ENCODE measurements at places on chromosomes 1 and 21. TPM values are rescaled to one million over a fixed set of nuclear protein-coding genes. Genes with fewer than 3 reads are reported as not detected.

DNA sequence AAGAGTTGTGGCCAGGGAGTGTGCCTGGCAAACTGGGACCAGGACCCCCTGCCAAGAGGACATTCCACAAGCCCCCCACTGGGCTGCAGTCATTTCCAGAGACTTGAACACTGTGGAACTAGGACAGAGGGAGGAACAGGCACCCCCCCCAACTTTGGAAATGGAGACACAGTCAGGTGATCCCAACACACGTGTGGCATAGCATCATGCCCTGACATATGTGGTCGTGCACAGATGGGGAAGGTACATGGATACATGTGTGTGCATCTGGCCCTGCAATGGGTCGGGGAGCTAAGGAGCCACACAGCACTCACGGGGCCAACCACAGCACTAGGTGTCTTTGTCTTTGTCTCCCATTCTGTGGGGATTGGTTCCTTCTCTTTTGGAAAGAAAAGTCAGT lies 6.6 kb upstream of the TFF3 start:
- DNase-seq, result no peak

DNA sequence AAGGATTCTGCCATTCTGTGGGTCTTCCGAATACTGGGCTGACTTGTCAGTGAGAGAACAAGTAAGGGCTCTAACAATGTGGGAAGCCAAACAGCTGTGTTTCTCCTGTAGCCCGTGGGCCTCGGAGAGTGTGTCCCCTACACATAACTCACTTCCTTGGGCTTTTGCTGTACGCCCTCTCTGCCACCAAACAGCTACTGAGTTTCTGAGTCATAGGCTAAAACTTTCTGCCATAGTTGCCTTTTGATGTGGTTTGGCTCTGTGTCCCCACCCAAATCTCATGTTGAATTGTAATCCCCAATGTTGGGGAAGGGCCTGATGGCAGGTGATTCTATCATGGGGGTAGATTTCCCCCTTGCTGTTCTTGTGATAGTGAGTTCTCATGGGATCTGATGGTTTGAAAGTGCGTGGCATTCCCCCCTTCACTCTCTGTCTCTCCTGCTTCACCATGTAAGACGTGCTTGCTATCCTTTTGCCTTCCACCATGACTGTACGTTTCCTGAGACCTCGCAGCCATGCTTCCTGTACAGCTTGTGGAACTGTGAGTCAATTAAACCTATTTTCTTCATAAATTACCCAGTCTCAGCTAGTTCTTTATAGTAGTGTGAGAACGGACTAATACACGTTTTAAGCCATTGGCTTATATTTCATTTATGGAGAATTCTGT lies 194.8 kb upstream of the HMCN1 start:
- DNase-seq, result no peak

DNA sequence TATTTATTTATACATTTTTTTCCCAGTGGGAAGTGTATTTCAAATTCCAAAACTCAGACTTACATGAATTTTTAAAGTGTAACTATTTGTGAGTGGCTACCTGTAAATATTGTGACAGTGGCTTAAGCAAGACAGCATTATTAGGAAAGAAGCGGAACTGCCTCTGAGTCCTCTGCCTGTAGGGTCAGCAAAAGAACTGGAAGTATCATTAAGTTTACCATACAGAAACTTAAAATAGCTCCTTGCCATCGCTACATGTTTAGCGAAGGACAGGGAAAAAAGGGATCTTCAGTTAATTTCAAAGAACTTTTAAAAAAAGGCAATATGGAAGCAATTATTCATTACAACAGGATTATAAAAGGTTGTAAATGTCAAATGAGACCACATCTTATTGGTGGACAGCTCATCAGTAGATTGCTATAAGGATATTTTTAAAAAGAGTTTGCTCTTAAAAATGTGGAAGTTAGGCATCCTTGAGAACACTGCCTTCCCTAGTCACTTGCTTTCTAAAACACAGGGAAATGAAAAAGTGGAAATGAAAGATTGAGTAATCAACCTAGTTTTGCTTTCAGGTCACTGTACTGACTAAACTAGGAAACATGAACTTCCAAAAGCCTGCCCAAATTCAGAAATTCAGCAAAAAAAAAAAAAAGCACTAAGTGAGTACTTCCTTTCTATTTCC lies 39.2 kb downstream of the NSL1 start:
- DNase-seq, result no peak

LRRC53 gene
- not detected for total RNA-seq
